ENCODE measurements at places on chromosomes 5 and 9.

DNA sequence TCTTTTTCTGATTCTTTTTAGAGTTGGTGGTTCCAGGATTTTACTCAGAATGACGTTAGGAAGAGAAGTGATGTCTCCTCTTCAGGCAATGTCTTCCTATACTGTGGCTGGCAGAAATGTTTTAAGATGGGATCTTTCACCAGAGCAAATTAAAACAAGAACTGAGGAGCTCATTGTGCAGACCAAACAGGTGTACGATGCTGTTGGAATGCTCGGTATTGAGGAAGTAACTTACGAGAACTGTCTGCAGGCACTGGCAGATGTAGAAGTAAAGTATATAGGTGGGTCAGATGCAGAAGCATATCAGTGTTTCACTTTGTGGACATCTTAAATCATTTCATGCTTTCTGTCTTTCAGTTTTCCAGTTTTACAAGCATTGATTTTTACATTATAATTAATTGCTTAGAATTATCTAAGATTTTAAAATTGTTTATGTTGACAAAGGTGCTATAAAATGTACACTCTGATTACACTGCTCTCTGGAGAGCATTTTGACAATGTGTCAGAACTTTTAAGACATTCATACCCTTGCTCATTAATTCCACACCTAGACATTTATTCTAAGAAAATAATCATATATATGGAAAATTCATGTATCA, 36.6 kb downstream of the NLN start:
- no peak for DNase-seq

DNA sequence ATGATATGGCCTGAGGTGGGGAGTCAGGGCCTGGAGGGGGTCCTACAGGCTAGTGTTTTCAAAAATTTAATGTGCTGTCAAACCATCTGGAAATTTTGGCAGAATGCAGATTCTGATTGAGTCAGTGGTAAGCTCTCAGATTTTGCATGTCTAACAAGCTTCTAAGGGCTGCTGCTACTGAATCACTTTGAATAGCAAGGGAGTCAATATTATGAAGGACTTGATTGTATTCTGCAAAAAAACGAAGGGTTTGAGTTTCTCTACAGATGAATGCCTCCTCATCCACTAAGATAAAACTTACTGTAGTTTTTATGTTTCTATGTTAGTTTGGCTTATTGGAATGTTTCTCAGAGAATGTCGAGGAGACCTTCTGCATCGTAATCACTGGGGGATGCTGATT, 179.5 kb downstream of the TMEM38B start:
- no peak for DNase-seq

GRCh38 chr5:110161162-110161561, 471.4 kb downstream of the MAN2A1 start:
- no peak for DNase-seq

DNA sequence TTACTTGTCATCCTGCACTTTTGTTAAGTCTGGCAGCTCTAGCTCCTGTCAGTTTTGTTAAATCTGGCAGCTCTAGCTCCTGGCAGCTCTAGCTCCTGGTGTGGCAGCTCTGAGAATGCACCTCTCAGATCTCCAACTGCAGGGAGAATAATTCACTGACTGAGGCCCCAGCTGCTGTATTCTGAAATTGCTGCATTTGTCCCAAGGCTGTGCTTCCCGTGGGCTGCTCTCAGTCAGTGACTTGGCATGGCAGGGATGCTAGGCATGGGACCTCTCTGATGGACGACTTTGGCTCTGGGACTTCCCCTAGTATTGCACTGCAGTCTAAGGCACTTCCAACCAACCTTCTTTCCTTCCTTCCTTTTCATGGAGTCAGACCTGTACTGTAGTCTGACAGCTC, 475.7 kb downstream of the CCDC171 start:
- no peak for DNase-seq

- DNase-seq, result no peak
These were observed 82.4 kb downstream of the SNCAIP start for GRCh38 chr5:122394284-122394930.

DNA sequence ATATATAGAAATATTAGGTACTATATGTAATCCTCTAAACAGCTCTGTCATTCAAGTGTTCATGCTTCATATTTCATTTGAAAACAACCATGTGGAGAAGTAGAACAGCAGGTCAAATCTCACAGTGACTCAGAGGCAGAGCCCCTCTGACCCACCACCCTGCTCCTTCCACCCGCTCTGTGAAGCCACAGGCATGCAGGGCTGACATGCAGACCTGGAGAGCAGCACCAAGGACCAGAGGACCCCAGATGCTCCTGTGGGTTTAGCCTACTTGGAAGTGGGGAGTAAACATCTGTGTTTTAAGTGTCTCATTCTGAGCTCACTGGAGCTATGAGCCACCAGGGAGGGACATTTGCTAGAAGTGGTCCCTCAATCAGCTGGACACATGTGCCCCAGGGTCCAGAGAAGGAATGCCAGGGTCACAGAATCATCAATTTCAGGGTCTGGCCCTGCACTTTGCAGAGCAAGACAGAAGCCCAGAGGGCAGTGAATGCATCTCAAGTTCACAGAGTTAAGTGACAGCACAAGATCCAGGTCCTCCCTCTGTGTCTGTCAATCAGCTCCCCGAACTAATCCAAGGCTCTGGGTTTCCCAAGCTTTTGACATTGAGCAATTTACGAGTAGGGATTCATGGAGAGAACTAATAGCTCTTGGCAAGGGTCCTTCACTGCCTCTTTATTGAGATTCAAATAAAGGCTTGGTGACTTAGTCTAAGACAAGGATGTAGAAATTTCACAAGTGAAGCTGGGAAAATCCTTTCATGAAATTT, 441.1 kb downstream of the SEMA5A start:
- no peak for DNase-seq

- no peak for DNase-seq
These were observed 111.6 kb downstream of the CTNND2 start for GRCh38 chr5:11792621-11793020.

- no peak for DNase-seq
These were observed 81.7 kb upstream of the CPEB4 start for GRCh38 chr5:173806270-173807035.

DNA sequence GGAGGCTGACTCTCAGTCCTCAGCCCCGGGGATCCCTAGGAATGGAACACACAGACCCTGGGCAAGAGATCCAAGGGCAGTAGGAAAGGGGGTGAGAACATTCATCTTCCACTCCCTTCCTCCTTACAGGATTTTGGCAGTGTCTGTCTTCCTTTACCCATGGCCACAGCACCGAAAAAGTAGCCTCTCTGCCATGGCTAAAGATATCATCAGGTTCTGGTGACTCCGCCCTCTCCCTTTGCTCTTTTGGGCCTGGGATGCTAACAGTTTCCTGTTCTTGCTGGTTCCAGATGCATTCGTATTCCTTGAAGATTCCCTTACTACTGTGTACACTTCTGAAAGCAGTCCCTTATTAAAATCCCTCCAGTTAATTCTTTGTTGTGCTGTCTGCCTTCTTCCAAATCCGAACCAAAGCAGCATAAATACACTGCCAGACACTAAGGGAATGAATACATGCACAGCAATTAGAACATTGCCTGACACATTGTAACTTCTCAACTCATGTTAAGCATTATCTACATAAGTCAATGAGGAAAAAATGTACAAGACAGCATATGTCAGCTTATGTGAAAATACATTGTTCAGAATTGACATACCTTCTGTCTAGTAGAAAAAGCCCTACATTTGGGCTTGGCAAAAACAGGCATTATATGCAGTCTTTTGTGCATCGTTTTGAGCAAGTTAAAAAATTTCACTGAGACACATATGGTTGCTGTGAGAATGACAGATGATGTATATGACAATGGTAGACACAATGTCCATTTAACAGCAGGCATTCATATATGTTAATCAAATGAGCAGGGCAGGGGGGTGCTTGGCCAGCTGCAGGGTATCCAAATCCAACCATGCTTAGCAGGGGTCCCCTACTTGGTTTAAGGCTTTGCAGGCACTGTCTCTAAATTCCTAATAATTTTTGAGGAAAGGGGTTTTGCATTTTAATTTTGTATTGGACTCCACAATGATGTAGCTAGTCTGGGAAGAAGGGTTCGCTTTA, 58.8 kb upstream of the RAI14 start:
- no peak for DNase-seq

GRCh38 chr5:64126202-64126741, 39.4 kb upstream of the RNF180 start:
- DNase-seq, result no peak

- DNase-seq, result no peak
These were observed 24.8 kb downstream of the FLT4 start for GRCh38 chr5:180624587-180624986.

DNA sequence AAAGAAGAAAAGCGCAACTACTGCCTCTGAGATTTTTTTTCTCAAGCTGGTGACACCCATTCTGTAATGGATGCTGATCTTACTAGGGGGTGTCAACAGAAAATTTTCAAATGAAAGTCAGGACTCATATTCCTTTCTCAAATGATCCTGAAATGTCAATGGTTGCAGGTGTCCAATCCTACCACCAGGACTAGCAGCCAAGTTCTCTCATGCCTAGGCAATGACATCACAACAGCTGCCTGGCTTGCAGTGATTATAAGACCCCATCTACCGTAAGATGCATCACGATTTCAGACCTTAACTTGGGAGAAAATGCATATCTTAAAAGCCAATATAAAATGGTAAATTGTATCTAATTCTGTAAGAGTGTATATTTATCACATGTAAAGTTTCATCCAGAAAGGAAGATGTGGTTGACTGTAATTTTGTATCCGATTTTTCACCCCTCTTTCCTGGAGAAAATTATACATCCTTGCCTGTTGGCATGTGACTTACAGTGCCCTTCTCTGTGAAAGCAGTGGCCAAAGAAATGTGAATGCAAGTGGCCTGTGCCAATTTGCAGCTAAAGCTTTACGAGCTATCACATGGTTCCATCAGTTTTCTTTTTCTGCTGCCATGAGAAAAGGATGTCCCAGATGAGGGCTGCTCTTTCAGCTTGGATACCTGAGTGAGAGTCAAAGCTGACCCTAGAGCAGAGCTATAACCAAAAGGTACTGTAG, 104.4 kb downstream of the DENND1A start:
- peak; percentile 13 for DNase-seq

DNA sequence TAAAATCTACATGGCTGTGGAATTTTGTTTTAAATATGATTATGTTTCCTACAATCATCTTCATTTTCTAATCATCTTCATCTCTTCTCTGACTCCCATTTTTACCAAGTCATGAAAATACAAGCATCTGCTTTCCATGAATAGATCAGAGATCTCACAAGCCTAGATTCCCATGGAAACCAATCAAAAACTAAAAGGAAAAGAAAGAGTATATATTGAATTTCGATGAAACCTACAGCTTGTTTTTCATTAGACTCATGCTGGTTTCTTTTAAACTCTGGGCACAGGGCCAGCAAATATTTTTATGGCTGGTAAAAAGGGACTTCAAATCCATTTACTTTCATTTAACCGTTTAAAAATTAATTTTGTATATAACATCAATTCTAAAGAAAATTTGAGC, 51.2 kb downstream of the INVS start:
- no peak for DNase-seq

GRCh38 chr5:80976985-80977384, 16.8 kb downstream of the RASGRF2 start:
- DNase-seq, result no peak

DNA sequence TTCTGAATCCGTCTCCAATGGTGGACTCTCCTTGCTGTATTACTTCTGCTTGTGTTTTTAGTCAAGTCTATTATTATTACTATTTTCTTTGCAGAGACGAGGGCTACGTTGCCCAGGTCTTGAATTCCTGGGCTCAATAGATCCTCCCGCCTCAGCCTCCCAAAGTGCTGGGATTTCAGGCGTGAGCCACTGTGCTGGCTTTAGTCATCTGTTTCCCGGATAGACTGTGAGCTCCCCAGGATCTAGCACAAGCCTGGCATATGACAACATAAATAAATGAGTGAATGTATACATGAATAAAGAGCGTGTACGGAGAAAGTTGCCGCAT, 439 bp upstream of the DDX46 start:
- no peak for DNase-seq

- no peak for DNase-seq
These were observed 67.1 kb downstream of the COL5A1 start for GRCh38 chr9:134708672-134709038.

DNA sequence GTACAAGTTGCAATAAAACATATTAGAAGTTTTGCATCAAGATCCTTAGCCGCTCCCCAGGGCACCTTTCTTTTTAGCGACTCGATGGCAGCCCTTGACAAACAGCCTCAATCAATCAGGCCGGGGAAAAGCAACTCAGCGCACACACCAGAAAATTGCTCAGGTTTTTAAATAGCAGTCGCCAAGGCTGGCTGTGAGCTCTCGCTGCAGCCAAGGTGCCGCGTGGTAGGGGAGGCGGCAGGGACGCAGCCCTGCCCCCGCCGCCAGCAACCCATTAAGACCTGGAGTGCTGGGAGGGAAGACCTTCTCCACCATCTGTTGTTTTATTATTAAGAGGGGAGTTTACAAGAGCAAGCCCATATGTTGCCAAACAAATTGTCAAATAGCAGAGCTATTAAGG, 22.6 kb downstream of the ASS1 start:
- no peak for DNase-seq

DNA sequence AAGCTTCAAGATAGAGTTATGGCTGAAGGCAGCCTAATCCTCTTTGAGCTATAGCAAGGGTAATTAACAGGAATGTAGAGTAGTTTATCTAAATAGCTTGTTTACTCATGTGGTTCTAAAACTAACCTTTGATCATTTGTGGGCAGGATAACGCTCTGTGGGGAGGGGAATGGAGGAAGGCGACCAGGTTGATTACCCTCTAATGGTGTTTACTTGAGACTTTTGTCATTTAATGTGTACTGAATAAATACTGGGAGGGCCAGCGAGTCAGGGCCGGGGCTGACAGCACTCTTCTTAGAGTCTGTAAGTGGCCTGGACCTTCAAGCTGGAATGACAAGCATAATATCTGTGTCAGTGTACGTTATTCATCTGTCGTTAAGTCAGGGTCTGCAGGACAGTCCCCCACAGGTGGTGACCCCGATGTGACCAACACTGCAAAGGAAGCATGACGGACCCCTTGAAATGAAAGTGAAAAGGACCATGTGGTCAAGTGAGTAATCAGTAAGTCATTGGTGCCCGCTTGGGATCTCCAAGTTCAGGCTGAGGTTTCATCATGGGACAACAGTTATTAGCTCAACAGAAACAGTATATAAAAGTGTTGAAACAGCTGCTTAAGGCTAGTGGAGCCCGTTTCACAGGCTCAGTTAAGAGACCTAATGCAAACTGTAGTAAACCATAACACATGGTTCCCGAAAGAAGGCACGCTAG, 162.6 kb downstream of the CPLANE1 start:
- peak; percentile 74 for DNase-seq

DNA sequence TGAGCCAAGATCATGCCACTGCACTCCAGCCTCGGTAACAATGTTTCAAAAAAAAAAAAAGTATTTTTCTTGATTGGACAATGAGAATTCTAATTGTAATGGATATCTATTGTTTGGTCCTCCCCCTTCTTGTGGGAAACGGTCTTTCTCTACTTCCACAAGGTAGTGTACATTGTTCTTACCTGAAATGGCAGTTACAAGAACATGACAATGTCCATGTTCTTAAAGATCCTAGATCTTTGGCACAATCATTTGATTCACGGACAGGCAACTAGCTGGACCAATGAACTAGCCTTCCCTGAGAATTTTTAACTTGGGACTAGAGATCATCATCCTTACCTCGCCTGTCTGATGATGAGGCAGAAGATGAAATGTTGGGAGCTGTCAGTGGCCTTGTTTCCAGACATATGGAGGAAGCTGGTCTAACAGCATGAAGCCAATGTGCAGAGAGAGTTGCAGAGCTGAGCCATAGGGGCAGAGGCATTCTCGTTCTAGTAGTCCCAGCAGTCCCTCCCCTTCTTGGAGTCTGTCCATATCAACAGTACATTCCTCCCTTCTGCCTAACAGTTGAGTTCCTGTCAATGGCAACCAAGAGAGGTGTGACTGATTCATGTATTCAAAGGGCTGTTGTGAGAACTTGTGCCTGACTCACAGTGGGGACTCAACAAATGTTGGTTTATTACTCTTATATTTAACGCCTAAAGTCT, 2.1 kb upstream of the MARCHF6 start:
- DNase-seq, result no peak
